ENCODE measurements at places on chromosomes 4 and X. TPM values are rescaled to one million over a fixed set of nuclear protein-coding genes. Genes with fewer than 3 reads are reported as not detected.

FGF5 gene
- 1.3 TPM for total RNA-seq

MID2 gene
- total RNA-seq, result 19.8 TPM

BEX3 gene
- total RNA-seq, result 196 TPM

GYPA gene
- total RNA-seq, result not detected

ZAR1 gene
- total RNA-seq, result not detected

HHIP gene
- 38.3 TPM for total RNA-seq

STK26 gene
- total RNA-seq, result 17.9 TPM

MAGEA4 gene
- total RNA-seq, result not detected

MAGEA11 gene
- total RNA-seq, result not detected

GPRASP1 gene
- 3.6 TPM for total RNA-seq
